ENCODE measurements at places on chromosomes 1 and 21.

DNA sequence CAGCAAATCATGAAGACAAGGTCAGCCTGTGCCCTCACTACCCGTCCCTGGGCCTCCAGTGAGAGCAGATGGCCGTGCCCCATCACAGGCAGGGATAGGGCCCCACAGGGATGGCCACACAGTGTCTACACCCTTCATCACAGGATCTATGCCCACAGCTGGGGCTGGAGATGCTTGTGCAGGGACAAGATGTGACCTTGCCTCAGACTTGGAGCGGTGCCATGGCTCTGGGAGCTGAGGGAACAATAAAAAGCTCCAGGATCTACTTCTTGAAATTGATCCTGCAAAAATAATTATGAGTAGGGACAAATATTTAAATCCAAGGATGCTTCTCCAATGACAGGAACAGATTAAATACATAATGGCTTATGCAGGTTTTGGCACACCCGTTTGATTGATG lies 25.4 kb upstream of the TCEA3 start:
- no peak for DNase-seq

GRCh38 chr1:150472601-150473200 lies 14.5 kb upstream of the TARS2 start:
- DNase-seq: no peak

GRCh38 chr1:226722901-226723656 lies 16.0 kb downstream of the ITPKB start:
- no peak for DNase-seq

DNA sequence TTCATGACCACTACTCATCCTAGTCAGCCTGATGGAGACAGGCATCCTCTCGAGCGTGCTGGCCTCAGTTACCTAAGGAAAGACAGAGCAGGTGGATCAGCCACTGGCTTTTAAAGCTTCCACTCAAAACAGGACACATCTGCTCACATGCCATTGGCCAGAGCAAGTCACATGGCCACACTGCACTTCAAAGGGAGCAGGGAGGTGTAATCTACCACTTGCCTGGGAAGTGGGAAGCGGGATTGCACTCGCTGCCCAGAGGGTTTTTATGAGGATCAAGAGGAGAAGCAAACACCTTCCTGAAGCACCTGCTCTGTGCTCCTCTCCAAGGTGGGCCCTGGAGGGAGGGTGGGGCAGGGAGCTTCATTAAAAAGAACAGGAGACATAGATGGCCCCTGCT lies 108.0 kb downstream of the TAS1R2 start:
- DNase-seq: no peak

DNA sequence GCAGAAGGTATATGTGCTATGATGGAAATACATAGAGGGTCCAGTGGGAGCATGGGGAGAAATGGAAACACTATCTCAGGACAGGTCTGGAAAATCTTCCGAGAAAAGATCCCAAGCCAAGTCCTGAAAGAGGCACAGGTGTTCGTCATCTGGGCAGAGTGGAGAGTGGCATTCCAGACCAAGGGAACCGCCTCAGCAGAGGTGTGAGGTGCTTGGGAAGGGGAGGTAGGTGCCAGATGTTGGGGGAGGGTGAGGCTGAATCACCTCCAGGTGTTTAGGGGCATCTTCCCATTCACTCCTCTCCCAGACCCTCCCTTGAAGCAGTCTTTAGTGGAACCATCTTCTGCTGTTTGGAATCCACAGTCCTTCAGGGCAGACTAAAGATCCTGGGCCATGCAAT lies 23.5 kb upstream of the LRRN2 start:
- no peak for DNase-seq

DNA sequence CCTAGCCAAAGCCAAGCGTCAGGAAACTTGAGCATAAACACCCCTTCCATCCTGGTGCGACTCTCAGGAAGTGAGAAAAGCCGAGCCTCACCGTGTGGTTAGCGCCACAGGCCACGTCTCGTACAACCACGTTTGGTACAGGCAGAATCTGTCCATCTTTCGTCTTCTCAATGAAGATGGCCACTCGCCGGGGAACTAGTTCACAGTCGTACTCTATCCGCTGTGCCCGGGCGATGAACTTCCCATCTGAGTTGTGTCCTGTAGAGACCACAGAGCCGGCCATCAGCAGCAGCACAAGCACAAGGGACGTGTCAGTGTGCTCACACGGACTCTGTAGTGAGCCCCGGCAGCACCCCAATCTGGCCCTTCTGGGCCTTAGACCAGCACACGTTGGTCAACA lies 23.1 kb downstream of the RCC2 start:
- DNase-seq: no peak

DNA sequence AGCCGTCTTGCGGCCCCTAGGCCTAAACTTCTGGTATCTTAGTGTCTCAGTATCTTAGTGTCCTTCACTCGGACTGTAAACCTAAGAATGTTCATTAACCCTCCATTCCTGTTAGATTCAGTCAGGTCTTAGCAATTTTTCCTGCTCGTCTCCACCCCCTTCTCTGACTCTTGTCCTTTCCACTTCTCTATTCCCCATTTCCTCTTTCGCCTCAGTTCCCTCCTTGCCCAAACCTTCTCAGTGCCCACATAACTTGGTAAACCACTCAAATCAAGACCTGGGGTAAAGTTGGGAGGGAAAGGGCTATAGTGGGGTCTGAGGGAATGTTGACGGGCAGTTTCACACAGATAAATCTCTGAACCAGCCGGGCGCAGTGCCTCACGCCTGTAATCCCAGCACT lies 726 bp upstream of the FCER1G start:
- DNase-seq: no peak

DNA sequence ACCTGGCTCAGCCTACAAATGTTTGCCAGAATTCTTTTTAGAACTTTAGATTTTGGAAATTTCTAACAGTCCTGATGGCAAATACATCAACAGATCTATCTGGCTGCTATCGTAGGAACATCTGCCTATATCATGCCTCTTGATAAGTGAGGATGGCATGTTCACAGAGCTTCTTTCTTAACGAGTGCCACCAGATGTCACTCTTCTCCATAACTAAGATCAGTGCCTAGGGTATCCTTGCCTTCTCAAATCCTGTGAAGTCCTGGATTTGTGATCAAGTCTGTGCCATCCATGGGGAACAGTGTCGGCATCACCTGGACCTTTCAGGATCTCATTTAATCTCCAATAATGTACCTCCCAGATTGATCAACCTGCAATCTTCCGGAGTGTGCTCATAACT lies 36.5 kb upstream of the CD5L start:
- DNase-seq: peak; percentile 29

- DNase-seq: peak; percentile 88
These were observed 1.0 kb upstream of the EPS15 start for GRCh38 chr1:51519865-51520699.

- DNase-seq: peak; percentile 40
These were observed 213.3 kb downstream of the ROR1 start for GRCh38 chr1:63987014-63987627.

DNA sequence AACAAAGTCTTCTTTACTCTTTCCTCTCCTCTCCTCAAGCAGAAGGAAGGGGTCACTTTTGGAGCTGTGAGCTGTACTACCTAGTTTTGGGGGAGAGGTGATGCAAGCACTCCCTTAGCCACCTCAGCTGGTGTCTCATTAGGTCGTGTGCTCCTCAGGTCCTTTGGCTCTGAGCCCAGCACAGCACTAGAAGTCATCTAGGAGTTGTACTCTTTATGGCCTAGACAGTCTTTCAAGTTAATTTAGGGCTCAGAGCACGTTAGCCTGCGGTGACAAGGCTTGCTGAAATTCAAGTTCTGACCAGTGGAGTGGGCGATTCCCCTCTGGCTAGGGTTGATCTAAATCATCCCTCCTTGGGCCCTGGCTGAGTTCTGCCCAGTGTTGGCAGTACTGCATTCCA lies 48.0 kb upstream of the WDR26 start:
- peak; percentile 14 for DNase-seq

- no peak for DNase-seq
These were observed 879.4 kb downstream of the MRPL39 start for GRCh38 chr21:24727803-24728440.

DNA sequence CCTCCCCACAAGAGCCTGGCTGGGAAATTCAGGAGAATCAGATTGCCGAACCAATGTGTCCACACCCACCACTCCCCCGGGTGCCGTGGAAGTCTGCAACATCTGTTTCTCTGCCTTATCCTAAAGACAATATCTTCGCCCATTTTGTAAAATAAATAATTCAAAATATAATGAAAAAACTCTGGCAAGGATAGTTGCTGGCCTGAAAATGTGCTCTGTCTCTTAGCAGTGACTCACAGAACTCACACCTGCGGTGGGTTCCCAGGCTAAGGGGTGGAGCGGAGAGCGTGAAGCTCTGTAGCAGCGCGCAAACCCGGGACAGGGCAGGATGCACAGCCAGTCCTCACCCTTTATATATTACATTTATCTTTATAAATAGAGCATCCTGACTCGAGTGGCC lies 99.9 kb downstream of the COLGALT2 start:
- DNase-seq: no peak

- no peak for DNase-seq
These were observed 24.3 kb downstream of the CAMK1G start for GRCh38 chr1:209607795-209608178.

- DNase-seq: no peak
These were observed 355.9 kb upstream of the AJAP1 start for GRCh38 chr1:4298361-4299083.

- no peak for DNase-seq
These were observed 370.1 kb downstream of the PTBP2 start for GRCh38 chr1:97091679-97092078.

GRCh38 chr1:225534135-225534534 lies 106.3 kb upstream of the LBR start:
- DNase-seq: no peak

DNA sequence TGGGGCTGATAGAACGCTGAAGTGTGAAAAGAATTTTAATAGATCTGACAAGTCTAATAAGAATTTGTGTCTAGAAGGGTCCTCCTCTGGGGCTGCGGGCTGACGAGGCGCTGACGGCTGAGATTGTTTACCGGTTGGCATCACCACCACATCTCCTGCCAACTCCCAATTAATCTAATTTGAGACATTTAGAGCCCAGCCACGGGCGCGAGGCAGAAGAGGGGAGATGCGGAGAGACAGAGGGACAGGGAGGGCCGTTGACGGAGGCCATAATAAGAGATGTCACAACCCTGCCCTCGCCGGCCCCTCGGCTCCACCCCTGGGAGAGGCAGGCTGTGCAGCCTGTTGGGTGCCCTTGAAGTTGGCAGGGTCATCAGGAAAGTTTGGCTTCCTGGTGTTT lies 109.3 kb downstream of the PAX7 start:
- DNase-seq: no peak

- no peak for DNase-seq
These were observed 13.3 kb upstream of the LCE5A start for GRCh38 chr1:152497273-152497672.

Data from fibroblast of villous mesenchyme (primary cell).